ENCODE measurements at places on chromosomes 12 and 14.

- peak; percentile 79 for DNase-seq
Observed at GRCh38 chr14:100285021-100285912, 21.0 kb downstream of the SLC25A29 start.

DNA sequence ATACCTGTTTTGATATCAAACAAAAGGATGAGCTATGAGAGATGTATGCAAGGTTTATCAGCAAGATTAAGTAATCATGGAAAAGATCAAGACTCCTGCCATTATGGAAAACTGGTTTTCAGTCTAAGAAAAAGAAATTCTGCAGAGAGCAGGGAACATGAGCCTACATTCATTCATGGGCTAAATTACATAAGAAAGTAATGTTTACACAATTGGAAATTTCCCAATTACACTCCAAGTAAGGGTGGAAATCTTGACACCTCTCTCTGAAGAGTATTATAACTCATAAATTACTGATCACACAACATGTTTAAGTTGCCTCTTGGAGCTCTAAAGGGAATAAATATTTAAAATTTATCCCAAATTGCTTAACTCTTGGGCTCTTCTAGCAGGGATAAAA is 206.2 kb downstream of the SLC6A15 start:
- DNase-seq, result no peak

DNA sequence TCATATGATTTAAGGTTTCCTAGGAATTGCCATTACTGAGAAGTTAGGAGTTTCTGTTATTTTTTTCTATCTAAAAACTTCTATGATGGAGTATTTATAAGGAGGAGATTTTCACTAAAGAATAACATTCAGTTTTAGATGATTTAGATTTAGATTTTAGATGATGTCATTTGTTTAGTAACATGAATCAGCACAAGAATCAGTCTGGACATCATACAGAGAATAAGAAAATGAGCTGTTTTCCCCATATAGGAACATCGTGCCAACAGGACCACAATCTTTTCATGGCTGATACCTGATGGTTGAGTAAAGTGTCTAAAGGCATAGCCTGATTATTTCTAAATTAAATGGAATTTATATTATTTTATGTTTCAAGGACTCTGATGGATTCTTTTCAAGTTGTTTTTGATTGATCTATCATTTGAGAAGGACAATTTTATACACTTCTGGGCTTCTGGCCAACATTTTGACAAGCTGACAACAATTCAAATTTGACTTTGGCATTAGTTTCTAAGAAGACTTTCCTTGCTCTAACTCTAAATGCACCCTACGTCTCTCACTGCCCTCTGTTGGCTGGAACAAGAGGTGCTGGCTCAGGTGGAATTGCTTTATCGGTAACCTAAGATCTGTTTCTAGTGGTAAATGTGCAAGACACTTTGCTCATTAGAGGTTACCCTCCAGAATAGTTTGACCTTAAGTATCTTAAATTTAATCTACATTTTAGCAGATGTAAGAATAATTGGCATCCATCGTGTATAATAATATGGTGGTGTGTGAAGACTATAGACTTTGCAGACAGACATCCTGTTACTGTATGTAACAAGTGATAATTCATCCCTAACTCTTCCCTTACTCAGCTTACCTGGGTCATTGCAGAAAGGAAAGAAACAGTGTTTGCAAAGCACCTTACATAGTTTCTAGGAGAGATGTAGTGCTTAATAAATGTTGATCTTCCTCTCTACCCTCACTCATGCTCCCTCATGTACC is 42.8 kb upstream of the CPSF6 start:
- no peak for DNase-seq

- no peak for DNase-seq
Observed at GRCh38 chr12:83199069-83199468, 512.4 kb downstream of the TMTC2 start.

DNA sequence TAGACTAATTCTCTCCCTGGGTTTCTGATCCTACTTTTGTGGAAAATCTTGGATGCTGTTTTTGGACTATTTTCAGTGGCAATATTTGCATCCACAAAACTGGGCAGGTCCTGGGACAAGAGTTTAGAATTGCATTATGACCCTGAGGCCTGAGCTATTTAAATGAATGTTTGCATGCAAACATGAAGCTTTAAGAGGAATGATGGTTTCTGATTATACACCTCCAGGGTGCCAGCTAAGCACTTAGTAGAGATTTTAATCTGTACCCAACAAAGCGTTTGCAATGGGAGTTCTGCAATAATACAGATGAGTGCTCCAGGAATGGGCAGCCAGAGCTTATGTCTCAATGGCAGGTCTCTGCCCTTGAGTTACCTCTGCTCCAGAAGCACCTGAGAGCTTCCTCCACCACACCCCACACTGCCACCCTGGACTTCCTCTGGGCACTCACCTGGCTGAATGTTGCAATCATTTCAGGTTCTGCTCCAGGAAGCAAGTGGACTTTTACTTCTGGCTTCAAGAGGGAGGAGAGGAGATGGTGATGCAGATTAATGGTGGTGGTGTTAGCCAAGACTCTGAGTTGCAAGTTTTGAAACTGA is 6.0 kb upstream of the SPTLC2 start:
- no peak for DNase-seq

- no peak for DNase-seq
Observed at GRCh38 chr12:27996761-27997160, 24.2 kb upstream of the PTHLH start.

DNA sequence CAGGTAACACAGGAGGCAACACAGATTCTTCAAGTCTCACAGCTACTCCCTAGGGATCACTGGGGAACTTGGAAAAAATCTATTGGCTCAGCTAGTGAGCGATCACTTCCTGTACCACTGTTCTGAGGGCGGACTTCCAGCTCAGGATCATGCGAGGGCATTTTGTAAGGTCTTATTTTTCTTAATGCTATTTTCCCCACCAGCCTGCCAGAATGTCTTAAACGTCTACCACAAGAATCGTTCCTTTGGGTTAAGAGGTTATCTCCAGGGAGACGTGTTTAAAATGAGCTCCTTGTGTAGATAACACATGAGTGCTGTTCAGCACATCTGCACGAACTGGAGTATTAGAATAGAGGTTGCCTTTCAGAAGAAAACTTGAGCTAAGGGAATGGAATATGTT is 162.6 kb downstream of the ETNK1 start:
- no peak for DNase-seq

DNA sequence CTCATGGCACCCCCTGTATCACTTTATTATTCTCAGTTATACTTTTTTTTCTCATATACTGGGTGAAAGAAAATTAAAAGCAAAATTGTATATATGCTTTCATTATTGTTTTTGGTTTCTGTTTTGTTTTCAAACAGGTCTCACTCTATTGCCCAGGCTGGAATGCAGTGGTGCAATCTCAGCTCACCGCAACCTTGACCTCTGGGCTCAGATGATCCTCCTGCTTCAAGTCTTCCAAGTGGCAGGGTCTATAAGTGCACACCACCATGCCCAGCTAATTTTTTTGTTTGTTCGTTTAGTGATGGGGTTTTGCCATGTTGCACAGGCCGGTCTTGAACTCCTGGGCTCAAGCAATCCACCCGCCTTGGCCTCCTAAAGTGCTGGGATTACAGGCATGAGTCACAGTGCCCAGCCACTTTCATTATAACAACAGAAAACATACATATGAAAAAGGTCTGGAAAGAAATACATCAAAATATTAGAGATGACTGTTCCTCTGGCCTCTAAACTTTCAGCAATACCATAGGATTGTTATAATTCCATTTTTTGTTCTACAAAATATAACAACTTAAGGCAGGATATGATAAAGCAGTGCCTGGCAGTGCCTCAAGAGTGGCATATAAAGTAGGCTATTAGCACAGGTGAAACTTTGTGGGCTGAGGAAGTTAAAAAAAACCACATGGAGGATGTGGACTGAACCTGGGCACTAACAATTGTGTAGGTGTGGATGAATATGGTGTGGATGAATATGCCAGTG is 5.8 kb upstream of the NTN4 start:
- no peak for DNase-seq

- no peak for DNase-seq
Observed at GRCh38 chr12:23472329-23472971, 477.0 kb downstream of the SOX5 start.

GRCh38 chr12:43826681-43827080 is 9.2 kb upstream of the TMEM117 start:
- DNase-seq, result no peak

DNA sequence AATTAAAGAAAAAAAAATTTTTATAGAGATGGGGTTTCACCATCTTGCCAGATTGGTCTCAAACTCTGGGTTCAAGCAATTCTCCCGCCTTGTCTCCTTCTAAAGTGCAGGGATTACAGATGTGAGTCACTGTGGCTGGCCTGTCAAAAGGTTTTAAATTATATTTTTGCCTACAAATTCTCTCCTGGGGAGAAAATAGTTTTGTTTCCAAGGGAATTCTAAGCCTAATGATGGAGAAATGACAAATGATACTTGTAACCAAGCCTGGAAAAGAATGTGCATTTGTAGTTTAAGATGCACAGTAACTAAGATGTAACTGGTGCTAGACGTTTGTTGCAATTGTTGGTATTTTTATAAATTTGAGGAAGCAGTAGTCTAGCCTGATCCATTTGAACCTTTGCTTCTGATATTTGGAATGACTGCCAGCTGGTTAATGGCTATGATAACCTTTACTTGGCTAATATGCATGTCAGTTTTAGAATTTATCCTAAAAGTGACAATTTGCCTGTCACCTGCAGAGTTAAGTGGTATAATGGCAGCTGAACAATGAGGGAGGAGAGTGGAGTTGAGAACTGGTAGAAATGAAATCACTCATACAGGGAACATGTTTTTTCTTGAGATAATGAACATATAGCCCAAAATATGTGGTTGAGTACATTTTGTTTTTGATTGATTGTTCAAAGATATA is 148.0 kb downstream of the FUT8 start:
- DNase-seq, result no peak
